ENCODE measurements at places on chromosomes 12 and 14.

- no peaks in the 10 kb centered on the region for H3K4me1 ChIP-seq
- no peak overlapping the region for H3K4me3 ChIP-seq
- H3K27me3 ChIP-seq, result no peaks in the 10 kb centered on the region
- no peak overlapping the region for H3K27ac ChIP-seq
- peaks cover 47% of the 10 kb centered on the region for H3K36me3 ChIP-seq
- no peak for DNase-seq
Observed at GRCh38 chr12:45388545-45388944, 172.7 kb downstream of the ANO6 start.

DNA sequence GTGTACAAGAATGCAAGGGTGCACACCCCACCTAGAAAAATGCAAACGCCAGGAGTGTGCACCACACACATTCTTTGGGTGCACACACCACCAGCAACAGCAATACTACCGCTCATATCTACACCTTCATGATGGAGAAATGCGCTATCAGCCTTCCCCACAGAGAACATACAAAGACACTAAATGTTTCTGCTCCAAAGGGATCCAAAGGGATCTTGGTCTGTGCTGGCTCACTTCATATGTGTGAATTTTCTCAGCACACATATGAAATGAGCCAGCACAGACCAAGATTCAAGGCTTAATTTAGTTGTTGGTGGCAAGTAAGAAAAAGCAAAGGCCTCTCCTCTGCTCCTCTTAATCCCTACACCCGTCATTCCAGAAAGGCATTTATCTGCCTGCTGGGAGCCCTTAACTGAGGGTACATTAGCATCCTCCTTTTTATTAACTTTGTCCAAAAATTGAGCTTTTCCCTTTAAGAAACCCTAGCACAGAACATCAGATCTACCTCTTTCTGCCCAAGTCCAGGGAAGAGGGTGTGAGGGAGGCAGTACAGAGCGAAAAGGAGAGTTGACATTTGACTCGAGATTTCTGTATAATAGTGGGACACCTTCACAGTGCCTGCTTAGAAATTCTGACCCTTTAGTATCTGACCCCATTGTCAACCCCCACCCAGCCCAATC, 8.3 kb downstream of the BMP4 start:
- no peak overlapping the region for H3K4me3 ChIP-seq
- peaks cover 7% of the 10 kb centered on the region for H3K4me1 ChIP-seq
- no peak overlapping the region for H3K27ac ChIP-seq
- no peak for DNase-seq

GRCh38 chr12:76449583-76449982, 101.4 kb upstream of the BBS10 start:
- H3K36me3 ChIP-seq, result peaks cover 35% of the 10 kb centered on the region
- H3K4me1 ChIP-seq, result peaks cover 2% of the 10 kb centered on the region
- peak overlapping the region; percentile 64 for H3K27ac ChIP-seq
- no peak for DNase-seq
- H3K4me3 ChIP-seq, result no peak overlapping the region

DNA sequence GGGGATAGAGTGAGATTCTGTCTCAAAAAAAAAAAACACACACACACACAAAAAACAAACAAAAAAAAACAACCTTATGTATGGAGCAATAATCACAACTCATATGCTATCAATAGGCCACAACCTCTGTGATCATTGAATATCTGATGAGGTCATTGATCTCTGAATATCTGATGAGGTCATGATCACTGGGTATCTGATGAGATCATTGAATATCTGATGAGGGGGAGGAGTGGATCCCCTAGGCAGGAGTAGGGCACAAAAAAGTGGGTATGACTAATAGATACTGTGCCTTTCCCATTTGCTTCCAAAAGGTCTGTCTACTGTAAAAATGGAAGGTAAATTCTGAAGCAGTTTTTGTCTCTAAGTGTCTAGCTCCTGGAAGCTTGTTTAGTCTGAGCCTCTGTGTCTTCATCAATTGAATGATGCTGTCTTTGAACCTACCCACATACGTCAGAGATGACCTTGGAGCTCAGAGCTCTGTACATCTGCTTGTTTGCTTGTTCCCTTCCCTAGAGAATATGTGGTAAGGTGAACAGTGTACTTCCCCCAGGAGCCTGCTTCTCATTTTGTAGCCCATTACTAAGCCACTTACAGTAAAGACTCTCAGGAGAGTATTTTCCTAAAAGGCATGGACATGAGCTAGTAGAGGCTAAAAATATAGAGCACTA, 13.6 kb downstream of the PAH start:
- no peaks in the 10 kb centered on the region for H3K4me1 ChIP-seq
- no peak for DNase-seq
- H3K27ac ChIP-seq, result no peak overlapping the region
- no peaks in the 10 kb centered on the region for H3K36me3 ChIP-seq

DNA sequence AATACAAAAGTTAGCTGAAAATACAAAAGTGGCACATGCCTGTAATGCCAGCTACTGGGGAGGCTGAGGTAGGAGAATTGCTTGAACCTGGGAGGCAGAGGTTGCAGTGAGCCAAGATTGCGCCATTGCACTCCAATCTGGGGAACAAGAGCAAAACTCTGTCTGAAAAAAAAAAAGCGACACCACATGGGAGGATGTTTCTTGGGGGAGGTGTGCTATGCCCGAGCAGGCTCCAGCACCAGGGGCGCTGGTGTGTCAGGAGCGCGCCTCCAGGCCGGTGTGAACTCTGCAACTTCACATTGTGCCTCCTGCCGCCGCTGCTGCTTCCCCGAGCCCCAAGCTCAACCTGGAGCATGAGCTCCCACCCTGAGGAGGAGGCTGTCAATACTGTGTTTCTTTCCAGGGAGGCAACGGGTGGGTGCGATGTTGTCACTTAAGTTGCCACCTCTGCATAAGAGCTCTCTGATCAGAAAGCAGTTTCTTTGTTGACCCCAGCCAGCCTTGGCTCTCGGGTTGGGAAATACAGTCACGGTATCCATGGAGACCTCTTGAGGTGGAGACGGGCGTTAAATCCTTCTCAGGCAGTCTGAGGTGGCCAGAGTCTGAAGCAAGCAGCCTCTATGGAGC, 18.9 kb downstream of the DEGS2 start:
- no peak for DNase-seq
- peaks cover 63% of the 10 kb centered on the region for H3K36me3 ChIP-seq
- peaks cover 4% of the 10 kb centered on the region for H3K27me3 ChIP-seq
- H3K4me3 ChIP-seq, result no peak overlapping the region
- H3K27ac ChIP-seq, result peak overlapping the region; percentile 69
- peaks cover 6% of the 10 kb centered on the region for H3K4me1 ChIP-seq

DNA sequence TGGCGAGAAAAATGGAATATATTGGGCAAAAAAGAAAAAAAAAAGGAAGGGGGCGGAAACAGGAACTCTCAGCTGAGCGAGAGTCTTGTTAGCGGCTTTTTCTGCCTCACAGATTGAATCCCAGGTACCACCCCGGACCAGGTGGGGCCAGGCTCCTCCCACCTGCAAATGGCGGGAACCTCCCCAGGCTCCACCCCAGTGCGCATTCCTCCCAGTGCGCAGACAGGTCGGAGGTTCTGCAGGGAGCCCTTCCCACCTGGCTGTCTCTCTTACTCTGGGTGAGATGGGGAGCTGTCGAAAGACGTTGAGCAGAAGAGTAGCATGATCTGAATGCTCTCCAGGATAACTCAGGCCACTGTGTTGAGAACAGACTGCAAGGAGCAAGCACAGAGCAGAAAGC, 57.0 kb upstream of the ETV6 start:
- no peaks in the 10 kb centered on the region for H3K27me3 ChIP-seq
- no peak overlapping the region for H3K4me3 ChIP-seq
- no peak for DNase-seq
- no peaks in the 10 kb centered on the region for H3K4me1 ChIP-seq
- no peaks in the 10 kb centered on the region for H3K36me3 ChIP-seq

GRCh38 chr12:96263449-96263902, 69.3 kb downstream of the ELK3 start:
- peaks cover 52% of the 10 kb centered on the region for H3K36me3 ChIP-seq
- H3K4me1 ChIP-seq, result no peaks in the 10 kb centered on the region
- no peak overlapping the region for H3K27ac ChIP-seq
- H3K27me3 ChIP-seq, result no peaks in the 10 kb centered on the region
- no peak for DNase-seq

DNA sequence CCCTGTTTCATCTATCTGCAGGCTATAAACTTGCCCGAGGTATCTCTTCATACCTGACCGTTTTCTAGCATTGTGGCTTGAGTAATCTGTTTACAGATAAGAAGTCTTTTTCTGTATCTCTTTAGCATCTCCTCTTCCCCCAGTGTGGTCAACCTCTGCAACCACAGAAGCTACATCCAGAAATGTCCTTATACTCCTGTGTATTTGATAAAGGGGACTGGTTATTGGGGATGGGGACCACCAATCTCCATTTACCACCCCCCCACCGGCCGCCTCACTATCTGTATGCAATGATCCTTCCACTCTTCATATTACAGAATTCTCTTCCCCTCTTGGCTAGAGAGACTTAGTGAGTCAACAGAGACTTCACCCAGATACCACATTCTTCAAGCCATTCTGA, 3.4 kb upstream of the RPAP3 start:
- H3K4me1 ChIP-seq, result peaks cover 36% of the 10 kb centered on the region
- H3K36me3 ChIP-seq, result peaks cover 14% of the 10 kb centered on the region
- DNase-seq, result no peak

- H3K27me3 ChIP-seq, result peaks cover 58% of the 10 kb centered on the region
- no peak overlapping the region for H3K27ac ChIP-seq
- no peak overlapping the region for H3K4me3 ChIP-seq
- DNase-seq, result no peak
Observed at GRCh38 chr14:22820731-22821130, 5.5 kb upstream of the SLC7A7 start.

GRCh38 chr12:56377989-56378316, 15.3 kb upstream of the APOF start:
- H3K4me3 ChIP-seq, result no peak overlapping the region
- H3K27me3 ChIP-seq, result peaks cover 13% of the 10 kb centered on the region
- H3K27ac ChIP-seq, result no peak overlapping the region
- H3K36me3 ChIP-seq, result no peaks in the 10 kb centered on the region

- H3K27me3 ChIP-seq, result no peaks in the 10 kb centered on the region
- H3K4me1 ChIP-seq, result peaks cover 36% of the 10 kb centered on the region
- H3K27ac ChIP-seq, result peak within 1 kb of the TSS; percentile 98
- DNase-seq, result peak; percentile 97
- peak within 1 kb of the TSS; percentile 77 for H3K4me3 ChIP-seq
Observed at GRCh38 chr14:22766457-22767322, at the start of gene OXA1L. TSS of gene OXA1L (plus strand) at chr14:22766688. CDS start at chr14:22766702, 14 bp downstream.

DNA sequence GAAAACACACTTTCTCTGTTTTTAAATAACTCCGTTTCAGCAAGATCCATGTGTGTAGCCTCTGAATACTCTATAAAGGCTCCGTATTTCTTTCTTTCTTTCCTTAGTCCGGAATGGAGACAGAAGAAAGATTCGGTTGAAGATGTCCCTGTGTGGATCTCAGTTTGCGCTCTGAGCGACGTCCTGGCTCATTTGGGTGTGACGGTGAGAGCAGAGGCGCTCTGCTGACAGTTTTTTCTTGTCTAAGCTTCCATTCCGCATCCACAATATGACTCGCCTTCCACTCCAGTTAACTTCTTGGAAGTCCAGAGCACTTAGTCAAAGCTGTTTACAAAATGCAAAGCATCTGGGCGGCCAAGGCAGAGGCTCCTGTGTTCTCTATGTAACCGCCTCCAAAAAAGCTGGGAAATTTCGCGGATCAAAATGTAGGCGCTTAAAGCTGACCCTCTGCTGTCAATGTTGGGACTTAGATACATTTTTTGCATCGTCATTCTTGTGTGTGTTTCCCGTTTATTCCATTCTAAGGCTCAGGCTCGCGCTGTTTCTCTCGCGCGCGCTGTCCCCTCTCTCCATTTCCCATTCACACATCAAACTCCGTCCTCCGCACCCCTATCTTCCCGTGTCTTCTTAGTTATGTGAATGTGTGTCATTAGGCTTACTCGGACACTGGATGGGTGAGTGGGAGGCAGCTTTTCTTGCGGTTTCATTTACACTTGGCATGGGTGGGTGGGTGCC, 880 bp upstream of the FLRT2 start:
- H3K4me3 ChIP-seq, result no peak overlapping the region
- no peak for DNase-seq
- peaks cover 14% of the 10 kb centered on the region for H3K4me1 ChIP-seq
- peaks cover 2% of the 10 kb centered on the region for H3K36me3 ChIP-seq

- H3K36me3 ChIP-seq, result peaks cover 8% of the 10 kb centered on the region
- no peak for DNase-seq
- H3K27ac ChIP-seq, result no peak overlapping the region
- H3K4me3 ChIP-seq, result no peak overlapping the region
- H3K4me1 ChIP-seq, result peaks cover 10% of the 10 kb centered on the region
- peaks cover 4% of the 10 kb centered on the region for H3K27me3 ChIP-seq
Observed at GRCh38 chr12:68391937-68392336, 59.8 kb upstream of the MDM1 start.

DNA sequence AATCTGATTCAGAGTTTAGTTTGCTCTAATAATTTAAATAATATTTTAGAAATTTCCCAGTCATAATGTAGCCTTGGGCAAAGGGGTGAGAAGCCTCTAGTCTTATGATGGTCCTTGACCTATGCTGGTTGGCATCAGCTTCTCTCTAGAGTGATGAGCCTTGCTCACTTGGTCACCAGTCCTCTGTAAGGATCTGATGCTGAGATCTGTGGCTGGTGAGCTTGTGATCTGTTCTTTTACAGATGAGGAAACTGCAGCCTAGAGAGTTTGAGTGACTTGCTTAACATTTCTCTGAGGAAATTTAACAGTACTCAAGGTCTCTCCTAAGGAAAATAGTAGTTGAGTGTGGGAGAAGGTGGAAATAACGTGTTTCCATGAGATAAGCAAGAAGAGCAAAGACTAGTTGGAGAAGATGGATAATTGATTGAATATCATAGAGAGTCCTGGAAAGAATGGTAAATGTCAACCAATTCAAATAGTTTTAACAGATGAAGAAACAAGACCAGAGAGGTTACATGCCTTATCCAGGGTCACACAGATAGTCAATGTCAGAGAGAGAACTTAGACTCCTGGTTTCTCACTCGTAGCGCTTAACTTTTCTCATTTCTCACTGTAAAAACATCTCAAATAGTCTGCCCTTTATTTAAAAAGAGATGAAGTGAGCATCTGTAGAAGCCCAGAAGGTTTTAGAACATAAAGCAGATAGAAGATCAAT, 89.7 kb upstream of the ETV6 start:
- no peaks in the 10 kb centered on the region for H3K36me3 ChIP-seq
- H3K4me1 ChIP-seq, result peaks cover 15% of the 10 kb centered on the region
- no peak for DNase-seq
- no peak overlapping the region for H3K4me3 ChIP-seq
- H3K27me3 ChIP-seq, result peaks cover 17% of the 10 kb centered on the region
- H3K27ac ChIP-seq, result no peak overlapping the region

DNA sequence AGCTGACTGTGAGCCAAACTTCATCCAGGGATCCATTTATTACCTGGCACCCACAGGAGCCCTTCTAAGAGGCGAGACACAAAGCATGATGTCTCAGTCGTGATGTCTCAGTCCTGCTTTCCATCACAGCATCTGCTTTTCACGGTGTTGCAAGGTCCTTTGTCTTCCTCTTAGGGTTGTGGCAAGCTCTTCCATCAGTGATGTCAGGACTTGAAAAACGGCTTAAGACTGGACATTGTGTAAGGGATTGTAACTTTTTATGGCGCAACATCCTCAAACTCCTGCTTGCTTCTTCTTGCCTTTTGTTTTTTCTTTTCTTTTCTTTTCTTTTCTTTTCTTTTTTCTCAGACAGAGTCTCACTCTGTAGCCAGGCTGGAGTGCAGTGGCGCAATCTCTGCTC, 586.5 kb upstream of the TMEM132C start:
- no peaks in the 10 kb centered on the region for H3K4me1 ChIP-seq
- no peaks in the 10 kb centered on the region for H3K27me3 ChIP-seq
- H3K27ac ChIP-seq, result no peak overlapping the region
- H3K4me3 ChIP-seq, result no peak overlapping the region
